Natural killer cell (primary cell): ENCODE measurements at places on chromosomes 2 and 18.

- peaks cover 35% of the 10 kb centered on the region for H3K27me3 ChIP-seq
- H3K4me1 ChIP-seq: peaks cover 31% of the 10 kb centered on the region
- peak overlapping the region; percentile 80 for H3K4me3 ChIP-seq
- no peaks in the 10 kb centered on the region for H3K36me3 ChIP-seq
- peak overlapping the region; percentile 59 for H3K27ac ChIP-seq
- DNase-seq: peak; percentile 44
These were observed 1.0 kb upstream of the GMPPA start for GRCh38 chr2:219497495-219498279.

GRCh38 chr18:14104906-14105748, 27.1 kb downstream of the ZNF519 start:
- H3K27me3 ChIP-seq: no peaks in the 10 kb centered on the region
- no peak overlapping the region for H3K4me3 ChIP-seq
- H3K36me3 ChIP-seq: no peaks in the 10 kb centered on the region
- no peak overlapping the region for H3K27ac ChIP-seq
- H3K4me1 ChIP-seq: no peaks in the 10 kb centered on the region

- DNase-seq: no peak
- no peak overlapping the region for H3K27ac ChIP-seq
- H3K4me3 ChIP-seq: no peak overlapping the region
- no peaks in the 10 kb centered on the region for H3K36me3 ChIP-seq
These were observed 974.2 kb downstream of the ERBB4 start for GRCh38 chr2:211564441-211564840.

- H3K27ac ChIP-seq: no peak overlapping the region
- no peaks in the 10 kb centered on the region for H3K36me3 ChIP-seq
- H3K4me3 ChIP-seq: no peak overlapping the region
- peak; percentile 37 for DNase-seq
These were observed 87.9 kb upstream of the ITGA6 start for GRCh38 chr2:172339371-172340010.

GRCh38 chr2:218296847-218297246, 4.5 kb upstream of the TMBIM1 start:
- H3K36me3 ChIP-seq: no peaks in the 10 kb centered on the region
- no peak overlapping the region for H3K4me3 ChIP-seq
- H3K4me1 ChIP-seq: peaks cover 22% of the 10 kb centered on the region

DNA sequence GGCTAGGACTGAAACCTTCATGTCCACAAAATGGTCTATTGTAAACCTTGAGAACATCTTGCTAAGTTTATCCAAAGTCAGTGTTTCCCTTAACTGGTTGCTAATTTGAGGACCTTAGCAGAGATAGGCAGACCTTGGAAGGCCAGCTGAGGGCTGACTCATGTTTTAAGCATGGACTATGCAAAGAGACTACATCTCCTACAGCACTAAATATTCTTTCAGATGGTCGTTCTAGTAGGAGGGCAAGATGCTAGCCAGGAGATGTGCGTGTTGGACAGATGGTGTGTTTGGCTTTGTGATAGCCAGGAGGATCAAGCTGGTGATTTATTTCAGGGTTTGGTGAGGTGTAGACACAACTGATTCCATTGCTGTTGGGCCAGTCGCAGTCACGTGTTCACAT, 75.8 kb downstream of the NRP2 start:
- no peak for DNase-seq
- no peak overlapping the region for H3K4me3 ChIP-seq
- H3K27ac ChIP-seq: no peak overlapping the region
- H3K27me3 ChIP-seq: no peaks in the 10 kb centered on the region
- H3K36me3 ChIP-seq: no peaks in the 10 kb centered on the region

GRCh38 chr2:97754690-97755346, 41.4 kb downstream of the ZAP70 start:
- no peak overlapping the region for H3K27ac ChIP-seq
- peaks cover 28% of the 10 kb centered on the region for H3K36me3 ChIP-seq
- no peaks in the 10 kb centered on the region for H3K27me3 ChIP-seq
- peaks cover 6% of the 10 kb centered on the region for H3K4me1 ChIP-seq

GRCh38 chr2:190447766-190448165, 39.6 kb downstream of the MFSD6 start:
- H3K4me3 ChIP-seq: no peak overlapping the region
- H3K36me3 ChIP-seq: no peaks in the 10 kb centered on the region
- no peak overlapping the region for H3K27ac ChIP-seq

- peaks cover 40% of the 10 kb centered on the region for H3K27me3 ChIP-seq
- DNase-seq: peak; percentile 10
- H3K27ac ChIP-seq: no peak within 1 kb of the TSS
- H3K4me3 ChIP-seq: no peak within 1 kb of the TSS
- H3K36me3 ChIP-seq: no peaks in the 10 kb centered on the region
These were observed at the start of gene GALR1 for GRCh38 chr18:77249569-77250500. TSS of gene GALR1 (plus strand) at chr18:77249848. CDS start at chr18:77250549, 701 bp downstream.

DNA sequence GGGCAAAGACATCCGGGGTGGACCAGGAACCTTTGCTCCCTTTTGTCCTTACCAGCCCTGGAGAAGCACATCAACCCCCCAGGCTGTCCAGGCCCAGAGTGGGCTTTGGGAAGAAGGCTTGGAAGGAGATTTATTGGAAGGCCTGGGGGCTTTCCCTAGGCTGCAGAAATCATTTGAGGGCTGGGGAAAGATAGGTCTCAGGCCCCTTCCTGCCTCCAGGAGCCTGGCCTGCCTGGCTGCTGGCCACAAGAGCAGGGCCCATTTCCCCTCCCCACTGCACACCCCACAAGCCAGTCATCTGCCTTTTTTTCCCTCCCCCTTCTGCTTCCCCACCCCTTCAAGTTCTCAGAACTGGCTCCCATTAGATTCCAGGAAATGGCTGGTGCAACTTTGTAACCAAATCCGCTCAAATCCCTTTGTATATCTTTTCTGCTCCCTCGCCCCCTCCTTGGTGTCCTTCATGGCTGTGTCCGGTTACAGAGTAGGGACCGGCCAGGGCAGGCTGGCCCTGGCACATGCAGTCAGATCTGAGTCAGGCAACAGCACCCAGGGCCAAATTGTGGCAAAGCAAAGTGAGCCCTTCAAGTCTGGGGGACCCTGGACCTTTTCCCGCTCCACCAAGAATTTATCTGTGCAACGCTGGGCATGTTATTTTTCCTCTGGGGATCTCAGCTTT, 20.8 kb upstream of the TNP1 start:
- H3K4me1 ChIP-seq: peaks cover 16% of the 10 kb centered on the region
- no peaks in the 10 kb centered on the region for H3K27me3 ChIP-seq

DNA sequence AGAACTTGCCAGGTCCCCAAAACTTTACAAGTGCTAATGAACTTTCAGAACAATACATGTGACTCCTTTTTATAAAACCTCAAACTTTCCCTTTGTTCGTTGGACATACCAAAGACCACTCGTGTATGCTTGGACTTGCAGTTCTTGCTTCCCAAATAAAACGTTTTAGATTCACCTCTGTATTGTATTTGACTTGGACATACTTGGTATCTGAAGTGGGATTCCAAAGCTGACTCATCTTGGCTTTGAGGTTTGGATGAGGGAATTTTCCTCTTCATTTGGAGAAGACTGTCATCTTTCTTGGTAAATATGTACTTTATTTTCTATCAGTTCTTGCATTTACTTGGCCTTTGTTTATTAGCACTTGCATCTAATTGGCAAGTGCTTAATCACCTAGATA, 8.0 kb upstream of the CYB5A start:
- H3K36me3 ChIP-seq: no peaks in the 10 kb centered on the region
- DNase-seq: no peak
- H3K27me3 ChIP-seq: no peaks in the 10 kb centered on the region
- H3K4me3 ChIP-seq: no peak overlapping the region
- no peaks in the 10 kb centered on the region for H3K4me1 ChIP-seq

- no peaks in the 10 kb centered on the region for H3K36me3 ChIP-seq
- DNase-seq: no peak
- no peaks in the 10 kb centered on the region for H3K4me1 ChIP-seq
- H3K27me3 ChIP-seq: no peaks in the 10 kb centered on the region
These were observed 137.2 kb upstream of the KLHL14 start for GRCh38 chr18:32909798-32910561.

GRCh38 chr2:55768991-55769390, 75.3 kb upstream of the PNPT1 start:
- no peak overlapping the region for H3K4me3 ChIP-seq
- no peaks in the 10 kb centered on the region for H3K36me3 ChIP-seq
- H3K27me3 ChIP-seq: no peaks in the 10 kb centered on the region
- H3K4me1 ChIP-seq: no peaks in the 10 kb centered on the region
- no peak for DNase-seq
- H3K27ac ChIP-seq: no peak overlapping the region

- H3K27ac ChIP-seq: no peak overlapping the region
- H3K4me3 ChIP-seq: no peak overlapping the region
- H3K36me3 ChIP-seq: no peaks in the 10 kb centered on the region
- H3K4me1 ChIP-seq: no peaks in the 10 kb centered on the region
- DNase-seq: no peak
- no peaks in the 10 kb centered on the region for H3K27me3 ChIP-seq
These were observed 2.2 kb upstream of the SERPINB12 start for GRCh38 chr18:63539904-63540510.

- no peaks in the 10 kb centered on the region for H3K36me3 ChIP-seq
- no peaks in the 10 kb centered on the region for H3K27me3 ChIP-seq
- DNase-seq: no peak
- H3K4me1 ChIP-seq: no peaks in the 10 kb centered on the region
- H3K27ac ChIP-seq: no peak overlapping the region
These were observed 95.2 kb downstream of the TTC32 start for GRCh38 chr2:19806591-19806990.

GRCh38 chr2:106275971-106276370, 81.9 kb upstream of the UXS1 start:
- peaks cover 4% of the 10 kb centered on the region for H3K27me3 ChIP-seq
- H3K4me1 ChIP-seq: no peaks in the 10 kb centered on the region
- no peak overlapping the region for H3K27ac ChIP-seq
- H3K4me3 ChIP-seq: no peak overlapping the region

GRCh38 chr2:49827366-49827765, 673.1 kb upstream of the FSHR start:
- no peak overlapping the region for H3K27ac ChIP-seq
- H3K4me3 ChIP-seq: no peak overlapping the region
- no peaks in the 10 kb centered on the region for H3K36me3 ChIP-seq

DNA sequence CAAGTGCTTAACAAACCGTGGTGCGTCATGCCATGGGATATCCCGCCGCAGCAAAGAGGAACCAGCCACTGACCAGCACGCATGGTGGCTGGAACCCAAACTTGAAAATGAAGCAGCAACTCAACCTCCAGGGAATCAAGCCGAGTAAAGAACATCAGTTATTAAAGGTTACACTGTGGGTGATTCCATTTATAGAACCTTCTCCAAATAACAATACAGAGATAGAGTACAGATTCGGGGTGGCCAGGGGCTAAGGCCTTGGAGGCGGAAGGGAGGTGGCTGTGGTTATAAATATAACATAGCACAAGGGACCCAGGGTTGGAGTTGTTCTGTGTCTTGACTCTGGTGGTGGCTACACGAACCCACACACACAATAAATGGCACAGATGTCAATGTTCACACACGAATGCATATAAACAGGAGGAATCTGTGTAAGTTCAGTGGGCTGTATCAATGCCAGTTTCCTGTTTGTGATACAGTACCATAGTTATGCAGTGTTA, 123.1 kb downstream of the EIPR1 start:
- no peaks in the 10 kb centered on the region for H3K27me3 ChIP-seq
- no peak overlapping the region for H3K27ac ChIP-seq
- no peaks in the 10 kb centered on the region for H3K4me1 ChIP-seq
- no peak overlapping the region for H3K4me3 ChIP-seq
- peaks cover 4% of the 10 kb centered on the region for H3K36me3 ChIP-seq
